ENCODE measurements at places on chromosomes 13 and 19. TPM values are rescaled to one million over a fixed set of nuclear protein-coding genes. Genes with fewer than 3 reads are reported as not detected.

The SSC5D gene
- 14.4 TPM for total RNA-seq

The PRR22 gene
- total RNA-seq = 0.44 TPM

The KIR2DL3 gene
- not detected for total RNA-seq

The ZNF571 gene
- total RNA-seq = 2.3 TPM

The SOHLH2 gene
- 2.0 TPM for total RNA-seq

The FXYD1 gene
- total RNA-seq = 0.44 TPM

The GPC6 gene
- 76.8 TPM for total RNA-seq

The GNA15 gene
- under 0.01 TPM for total RNA-seq

The KCNRG gene
- 2.6 TPM for total RNA-seq

The ICAM3 gene
- 7.0 TPM for total RNA-seq

The ANGPTL4 gene
- total RNA-seq = 6.9 TPM

The MIA gene
- total RNA-seq = 0.83 TPM

The KIR3DL1 gene
- total RNA-seq = not detected

The TPTE2 gene
- not detected for total RNA-seq

The SARS2 gene
- total RNA-seq = 13.9 TPM

The AMH gene
- 1.5 TPM for total RNA-seq

The CBY2 gene
- total RNA-seq = not detected

The KPTN gene
- total RNA-seq = 5.4 TPM
